Posterior vena cava (tissue), 2 donors: ENCODE measurements at places on chromosomes 12 and 14. TPM values are rescaled to one million over a fixed set of nuclear protein-coding genes. Genes with fewer than 3 reads are reported as not detected.

Gene PPP1CC
- total RNA-seq = 91.0 TPM

Gene ETFBKMT
- 2.9 TPM for total RNA-seq

- no peak for DNase-seq
Measured at GRCh38 chr12:68959143-68959858, 26.3 kb upstream of the CPM start.

GRCh38 chr12:69331519-69331908 lies 16.7 kb upstream of the LYZ start:
- DNase-seq = no peak

DNA sequence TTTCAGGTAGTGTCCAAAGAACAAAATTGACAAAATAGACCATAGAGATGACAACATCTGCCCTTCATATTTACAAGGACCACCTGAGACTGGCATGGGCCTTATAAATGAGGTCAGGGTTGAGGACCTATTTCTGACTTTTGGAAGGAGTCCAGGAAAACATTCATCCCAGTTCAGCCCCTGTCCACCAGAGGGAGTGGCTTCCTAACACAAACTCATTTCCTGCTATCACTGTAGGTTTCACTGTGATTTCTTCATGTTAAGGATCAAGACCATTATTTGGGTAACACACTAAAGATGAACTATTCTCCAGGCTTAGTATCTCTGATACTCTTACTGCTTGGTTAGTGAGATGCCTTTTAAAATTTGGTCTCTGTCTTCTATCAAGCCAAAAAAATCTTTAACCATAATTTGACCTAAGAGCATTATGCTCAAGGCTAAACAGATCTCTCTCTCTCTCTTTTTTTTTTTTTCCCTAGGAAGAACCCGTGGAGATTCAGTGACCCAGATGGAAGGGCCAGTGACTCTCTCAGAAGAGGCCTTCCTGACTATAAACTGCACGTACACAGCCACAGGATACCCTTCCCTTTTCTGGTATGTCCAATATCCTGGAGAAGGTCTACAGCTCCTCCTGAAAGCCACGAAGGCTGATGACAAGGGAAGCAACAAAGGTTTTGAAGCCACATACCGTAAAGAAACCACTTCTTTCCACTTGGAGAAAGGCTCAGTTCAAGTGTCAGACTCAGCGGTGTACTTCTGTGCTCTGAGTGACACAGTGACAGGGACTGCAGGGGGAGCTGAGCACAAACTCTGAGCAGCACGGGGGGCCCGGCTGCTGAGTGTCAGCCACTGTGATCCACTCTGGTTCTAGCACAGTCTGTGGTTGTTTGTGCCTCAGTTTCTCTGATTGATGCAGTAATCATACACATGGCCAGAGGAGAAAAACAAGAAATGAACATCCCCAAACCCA lies 267.6 kb upstream of the OR4E1 start:
- DNase-seq = no peak

- no peak for DNase-seq
Measured at GRCh38 chr14:93201155-93201704, 5.6 kb downstream of the GON7 start.
